ENCODE measurements at places on chromosomes 11 and 22.

- no peak for DNase-seq
Measured at GRCh38 chr11:77865805-77866204, 44.9 kb downstream of the AAMDC start.

- DNase-seq = no peak
Measured at GRCh38 chr11:41935795-41936194, 476.3 kb upstream of the LRRC4C start.

- no peak for DNase-seq
Measured at GRCh38 chr11:61688365-61689163, 8.4 kb downstream of the DAGLA start.

- DNase-seq = no peak
Measured at GRCh38 chr22:21837248-21837979, 30.0 kb downstream of the MAPK1 start.

GRCh38 chr11:30312243-30312642 lies 10.7 kb upstream of the ARL14EP start:
- no peak for DNase-seq

GRCh38 chr22:22759371-22759770 lies 115.0 kb downstream of the GGTLC2 start:
- peak; percentile 21 for DNase-seq

DNA sequence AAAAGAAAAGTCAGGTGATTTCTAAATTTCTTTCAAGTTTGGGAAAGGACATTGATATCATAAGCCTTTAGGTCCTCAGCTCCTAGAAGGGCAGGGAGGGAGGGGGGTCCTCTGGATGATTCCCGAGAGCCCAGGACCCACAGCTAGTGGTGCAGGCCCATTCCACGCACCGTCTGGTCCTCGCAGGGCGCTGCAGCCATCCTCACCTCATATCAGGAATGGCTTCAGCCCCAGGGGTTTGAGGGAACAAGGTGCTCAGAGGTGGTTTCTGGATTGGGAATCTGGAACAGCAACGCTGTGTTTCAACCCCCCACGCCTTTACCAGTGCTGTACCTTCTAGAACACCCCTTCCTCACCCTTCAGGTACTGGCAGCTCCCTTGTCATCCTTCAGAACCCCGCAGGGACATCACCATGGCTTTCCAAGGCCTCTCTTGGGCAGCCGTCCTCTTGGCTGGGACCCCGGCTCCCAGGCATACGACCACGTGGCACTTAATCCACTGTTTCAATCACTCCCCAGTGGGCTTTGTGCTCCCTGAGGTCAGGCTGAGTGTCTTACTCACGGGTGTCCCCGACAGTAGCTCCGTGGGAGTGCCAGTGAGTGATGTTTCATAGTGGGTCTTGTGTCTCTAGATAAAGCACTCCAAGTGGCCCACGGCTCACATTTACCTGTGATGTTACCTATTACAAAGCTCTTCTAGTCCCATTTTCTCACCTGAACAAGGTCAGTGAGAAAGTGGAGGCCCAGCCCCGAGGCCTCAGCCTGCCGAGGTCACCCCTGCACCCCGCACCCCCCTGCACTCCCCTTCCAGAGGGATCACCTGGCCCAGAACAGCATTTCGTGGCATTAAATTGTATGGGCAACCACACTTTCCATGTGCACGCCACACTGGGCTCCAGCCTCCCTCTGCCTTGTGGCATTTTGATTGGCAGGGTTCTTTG lies 93.9 kb downstream of the MORC2 start:
- DNase-seq = no peak

DNA sequence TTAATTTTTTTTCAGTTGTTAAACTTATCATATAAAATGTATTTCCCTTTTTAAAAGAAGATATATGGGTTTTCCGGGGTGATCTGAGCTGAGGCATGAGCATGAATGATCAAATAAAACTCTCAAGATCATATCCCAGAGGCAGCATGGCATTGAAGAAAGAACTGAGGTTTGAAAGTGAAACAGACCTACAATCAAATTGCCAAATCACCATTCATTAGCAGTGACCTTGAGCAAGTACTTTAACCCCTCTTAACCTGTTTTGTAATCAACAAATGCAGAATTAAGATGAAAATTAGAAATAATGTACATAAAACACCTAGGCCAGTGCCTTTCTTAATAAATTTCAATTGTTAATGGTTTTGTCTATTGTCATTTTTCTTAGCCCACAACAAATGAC lies 116.0 kb downstream of the RBFOX2 start:
- DNase-seq = no peak

- no peak for DNase-seq
Measured at GRCh38 chr22:17007257-17007656, 765 bp downstream of the GAB4 start.

- DNase-seq = no peak
Measured at GRCh38 chr11:7031471-7031871, 11.2 kb downstream of the NLRP14 start.

DNA sequence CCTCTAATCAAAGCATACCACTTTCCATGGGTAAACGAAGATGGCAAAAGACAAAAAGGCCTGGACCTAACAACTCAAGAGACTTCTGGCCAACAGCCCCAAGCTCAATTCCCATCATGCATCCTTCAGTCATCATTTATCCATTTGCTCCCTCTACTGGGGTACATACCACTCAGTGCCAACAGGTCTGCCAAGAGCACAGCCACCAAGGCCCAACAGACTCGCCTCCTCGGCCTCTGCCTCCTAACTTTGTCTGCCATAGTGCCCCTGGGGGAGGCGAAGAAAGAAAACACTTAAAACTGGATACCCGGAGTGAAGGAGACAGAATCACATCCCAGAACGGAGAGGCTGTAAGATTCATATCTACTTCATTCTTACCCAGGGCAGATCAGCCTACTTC lies 1.1 kb downstream of the HYOU1 start:
- DNase-seq = peak; percentile 26

DNA sequence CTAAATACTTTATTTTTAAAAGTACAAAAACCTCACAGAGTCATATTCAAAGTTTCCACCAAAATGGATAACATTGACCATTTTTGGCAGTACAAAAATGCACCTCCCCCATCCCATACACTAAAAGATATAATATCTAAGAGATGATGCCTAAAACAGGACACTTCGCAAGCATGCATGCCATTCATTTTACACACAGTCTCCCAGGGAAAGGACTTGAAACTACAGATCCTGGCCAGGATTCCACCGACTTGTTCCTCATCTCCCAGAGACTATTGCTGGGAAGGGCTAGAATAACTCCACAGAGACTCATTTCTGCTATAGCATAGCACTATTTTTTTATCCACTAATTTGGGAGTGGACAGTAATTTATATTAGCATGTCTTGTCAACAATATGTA lies 81.7 kb downstream of the MTNR1B start:
- no peak for DNase-seq

DNA sequence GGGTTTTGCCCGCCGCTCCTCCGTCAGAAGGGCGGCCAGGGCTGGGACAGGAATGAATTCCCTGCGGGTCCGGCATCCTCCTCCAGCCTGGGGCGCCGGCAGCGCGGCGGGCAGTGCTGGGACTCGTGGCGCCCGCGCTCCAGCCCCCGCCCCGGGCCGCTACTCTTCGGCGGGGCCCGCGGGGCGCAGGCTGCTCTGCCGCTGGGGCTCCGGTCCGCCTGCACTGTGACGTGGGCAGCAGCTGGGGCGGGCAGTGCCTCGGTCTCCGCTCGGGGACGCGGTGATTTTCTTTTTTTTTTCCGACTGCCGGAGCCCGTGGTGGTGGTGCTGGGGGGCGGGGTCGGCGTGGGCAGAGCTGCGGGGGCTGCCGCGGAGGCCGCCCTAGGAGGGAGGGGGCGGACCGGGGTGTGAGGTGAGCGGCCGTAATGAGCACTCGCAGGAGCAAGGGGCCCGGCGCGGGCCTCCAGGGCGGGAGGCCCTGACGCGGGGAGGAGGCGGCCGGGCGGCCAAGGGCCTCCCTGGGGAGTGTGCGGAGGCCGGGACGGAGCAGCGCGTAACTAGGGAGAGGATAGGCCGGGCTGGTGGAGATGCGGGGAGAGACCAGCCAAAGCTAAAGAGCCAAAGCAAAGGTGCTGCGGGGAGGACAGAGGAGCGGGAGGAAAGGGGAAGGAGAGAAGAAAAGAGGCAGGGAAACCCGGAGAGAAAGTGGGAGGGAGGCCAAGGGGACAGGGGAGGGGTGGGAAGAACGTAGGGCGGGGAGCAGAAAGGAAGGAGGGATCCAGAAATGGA lies 73.3 kb upstream of the ZBED5 start:
- DNase-seq = peak; percentile 43

- DNase-seq = no peak
Measured at GRCh38 chr22:32558681-32559355, 84.2 kb downstream of the FBXO7 start.

GRCh38 chr11:58801302-58801701 lies 43.2 kb downstream of the GLYATL2 start:
- DNase-seq = no peak

DNA sequence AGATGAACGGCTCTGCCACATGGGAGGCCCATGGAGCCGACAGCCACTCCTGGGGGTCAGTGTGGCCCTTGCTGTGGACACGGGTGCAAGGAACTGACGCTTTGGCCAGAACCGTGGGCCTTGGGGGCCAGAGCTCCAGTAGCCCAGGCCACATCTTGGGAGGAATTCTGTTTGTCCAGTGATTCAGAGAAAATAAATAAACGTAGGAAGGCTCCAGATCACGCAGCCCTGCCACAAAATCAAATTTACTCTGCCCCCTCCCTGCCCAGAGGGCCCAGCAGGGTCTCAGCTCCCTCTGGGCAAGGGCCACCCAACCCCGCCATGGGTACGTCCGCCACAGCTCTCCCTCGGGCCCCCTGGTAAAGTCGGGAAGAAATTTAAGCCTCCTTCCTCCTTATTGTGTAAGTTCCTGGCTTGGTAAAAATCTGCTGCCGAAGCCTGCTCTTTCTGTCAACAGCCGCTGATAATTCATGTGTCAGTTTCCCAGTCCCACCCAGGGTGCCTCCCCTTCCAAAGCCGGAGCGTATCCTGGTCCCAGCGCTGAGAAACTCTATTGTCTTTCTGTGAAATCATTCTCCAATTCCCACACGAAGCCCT lies 6.9 kb upstream of the MUC5AC start:
- DNase-seq = no peak

- DNase-seq = no peak
Measured at GRCh38 chr11:1785749-1786413, 22.2 kb upstream of the CTSD start.

DNA sequence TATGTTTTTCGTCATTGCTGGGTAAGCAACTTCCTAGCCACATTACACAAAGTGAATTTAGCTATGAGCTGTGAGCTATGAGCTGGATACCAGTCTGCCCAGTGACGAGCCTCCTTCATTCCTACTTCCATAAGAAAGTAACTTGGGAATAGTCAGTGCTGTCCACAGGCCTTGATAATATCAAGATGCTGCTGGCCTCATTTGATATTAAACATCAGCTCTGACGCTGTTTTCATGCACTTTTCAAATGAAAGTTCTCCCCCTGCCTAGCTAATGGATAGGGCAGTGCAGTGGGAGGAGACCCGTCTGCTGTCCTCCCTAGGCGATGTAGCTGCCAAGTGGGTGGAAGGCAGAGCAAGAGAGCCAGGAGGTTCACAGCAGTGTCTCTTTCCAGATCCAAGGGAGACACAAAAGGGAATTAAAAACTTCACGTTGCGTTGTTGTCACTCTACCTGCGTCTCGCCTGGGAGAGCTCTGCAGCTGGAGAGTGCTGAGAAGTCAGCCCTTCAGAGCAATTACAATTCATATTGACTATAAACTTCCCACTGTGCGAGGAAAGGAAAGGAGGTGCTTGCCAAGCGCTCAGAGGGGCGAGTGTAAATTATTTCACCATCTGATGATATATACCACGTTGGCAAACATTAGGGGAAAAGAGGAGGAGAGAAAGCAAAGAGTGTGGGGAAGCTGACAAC lies 861.4 kb downstream of the NTM start:
- DNase-seq = no peak

GRCh38 chr22:44254811-44255210 lies 57.9 kb downstream of the SHISAL1 start:
- DNase-seq = no peak

- DNase-seq = no peak
Measured at GRCh38 chr11:42043312-42043711, 583.9 kb upstream of the LRRC4C start.

- DNase-seq = no peak
Measured at GRCh38 chr11:34869425-34869824, 46.8 kb downstream of the APIP start.

DNA sequence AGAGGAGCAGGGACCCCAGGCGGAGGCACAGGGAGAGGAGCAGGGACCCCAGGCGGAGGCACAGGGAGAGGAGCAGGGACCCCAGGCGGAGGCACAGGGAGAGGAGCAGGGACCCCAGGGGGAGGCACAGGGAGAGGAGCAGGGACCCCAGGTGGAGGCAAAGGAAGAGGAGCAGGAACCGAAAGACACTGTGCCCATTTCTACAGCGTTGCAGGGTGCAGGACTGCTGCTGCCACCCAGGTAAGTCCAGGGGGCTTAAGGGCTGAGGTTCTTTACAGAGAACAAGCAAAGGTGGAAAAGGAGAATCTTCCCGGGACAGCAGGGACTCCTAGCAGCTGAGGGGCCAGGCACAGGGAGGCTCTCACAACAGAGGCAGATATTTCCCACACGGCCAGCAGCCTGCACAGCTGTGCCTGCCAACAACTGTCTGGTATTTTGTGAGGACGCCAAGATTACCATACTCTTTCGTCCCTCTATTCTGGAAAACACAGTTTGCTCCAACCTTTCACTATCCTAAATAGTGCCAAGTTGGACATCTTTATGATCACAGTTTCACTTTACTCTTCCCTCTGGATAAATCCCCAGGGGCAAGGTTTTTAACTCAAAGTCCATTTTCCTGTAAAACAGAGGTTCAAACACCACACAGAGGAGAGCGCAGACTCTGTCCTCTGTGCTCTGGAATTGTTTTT lies 39.4 kb downstream of the SHANK2 start:
- no peak for DNase-seq

DNA sequence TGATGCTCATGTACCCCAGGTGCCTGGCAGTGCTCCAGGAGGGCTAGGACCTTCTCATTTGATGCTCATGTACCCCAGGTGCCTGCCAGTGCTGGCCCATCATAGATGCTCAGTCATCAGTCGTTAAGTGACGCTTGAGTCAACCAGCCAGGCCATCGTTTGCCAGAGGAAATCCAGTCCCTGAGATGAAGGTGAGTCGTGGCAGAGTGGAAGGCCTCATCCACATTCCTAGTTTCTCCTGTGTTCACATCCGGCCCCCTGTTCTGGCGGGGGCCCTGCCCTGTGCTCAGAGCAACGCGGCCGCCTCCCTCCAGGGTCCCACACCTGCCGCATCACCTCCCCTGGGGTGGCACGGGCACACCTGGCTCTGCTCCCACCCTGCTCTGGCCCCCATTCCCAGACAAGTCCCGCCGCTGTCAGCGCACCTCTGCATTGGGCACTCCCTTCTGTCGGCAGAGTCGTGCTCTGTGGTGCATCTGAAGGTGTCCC lies 279.9 kb downstream of the BRD1 start:
- DNase-seq = no peak

DNA sequence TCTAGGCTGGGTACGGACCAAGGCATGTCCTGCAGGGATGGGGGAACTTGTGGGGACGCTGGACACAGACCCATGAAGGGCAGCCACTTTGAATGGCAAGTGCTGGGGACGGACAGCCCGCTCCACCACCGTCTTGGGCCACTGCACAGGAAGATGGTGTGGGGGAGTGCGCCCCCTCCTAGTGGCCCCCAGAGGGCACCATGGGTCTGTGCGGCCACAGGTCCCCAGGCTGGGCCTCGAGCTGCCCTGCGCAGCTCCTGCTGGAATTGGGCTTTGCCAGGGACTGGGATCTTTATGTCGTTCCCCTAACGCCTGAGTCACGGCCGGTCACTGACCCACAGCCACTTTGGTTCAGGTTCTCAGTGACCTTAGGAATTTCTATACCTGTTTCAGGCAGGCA lies 44.4 kb downstream of the NAT10 start:
- DNase-seq = no peak
